Activated CD4-positive, alpha-beta T cell treated with anti-CD3 and anti-CD28 coated beads for 1 hour (primary cell): ENCODE measurements at places on chromosomes 12 and 14.

DNA sequence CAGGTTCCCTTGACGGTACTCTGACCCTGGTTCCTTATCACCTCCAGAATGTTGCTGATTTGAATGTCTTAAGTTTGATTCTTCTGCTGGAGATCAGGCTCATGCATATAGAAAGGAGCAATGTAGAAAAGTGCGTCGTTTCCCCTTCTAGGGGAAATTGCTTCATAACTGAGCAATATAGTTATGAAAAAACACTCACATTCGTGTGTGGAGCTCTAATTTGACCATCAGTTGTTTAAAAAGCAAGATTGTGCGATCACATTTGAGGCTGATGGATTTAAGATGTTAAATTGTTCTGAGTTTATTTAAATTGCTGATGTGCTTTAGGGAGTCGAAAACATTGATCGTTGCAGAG, 19.2 kb downstream of the PELI2 start:
- no peak for DNase-seq

DNA sequence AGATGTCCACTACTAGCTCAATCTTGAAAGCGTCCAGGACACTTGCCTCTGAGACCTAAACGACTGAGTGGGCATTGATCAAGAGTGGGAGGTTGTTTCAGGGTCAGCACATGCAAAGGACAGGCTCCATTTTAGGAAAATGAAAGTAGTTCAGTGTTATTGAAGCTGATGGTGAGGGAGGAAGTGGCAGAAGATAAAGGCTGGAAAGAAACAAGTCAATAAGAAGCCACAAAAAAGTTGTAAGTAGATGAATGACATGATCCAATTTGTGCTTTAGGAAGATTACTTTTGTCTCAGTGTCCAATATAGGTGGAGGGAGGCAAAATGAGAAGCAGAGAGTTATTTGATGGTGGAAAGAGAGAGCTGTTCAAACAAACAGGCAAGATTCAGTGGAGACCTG, 22.0 kb downstream of the GPR65 start:
- DNase-seq = no peak

DNA sequence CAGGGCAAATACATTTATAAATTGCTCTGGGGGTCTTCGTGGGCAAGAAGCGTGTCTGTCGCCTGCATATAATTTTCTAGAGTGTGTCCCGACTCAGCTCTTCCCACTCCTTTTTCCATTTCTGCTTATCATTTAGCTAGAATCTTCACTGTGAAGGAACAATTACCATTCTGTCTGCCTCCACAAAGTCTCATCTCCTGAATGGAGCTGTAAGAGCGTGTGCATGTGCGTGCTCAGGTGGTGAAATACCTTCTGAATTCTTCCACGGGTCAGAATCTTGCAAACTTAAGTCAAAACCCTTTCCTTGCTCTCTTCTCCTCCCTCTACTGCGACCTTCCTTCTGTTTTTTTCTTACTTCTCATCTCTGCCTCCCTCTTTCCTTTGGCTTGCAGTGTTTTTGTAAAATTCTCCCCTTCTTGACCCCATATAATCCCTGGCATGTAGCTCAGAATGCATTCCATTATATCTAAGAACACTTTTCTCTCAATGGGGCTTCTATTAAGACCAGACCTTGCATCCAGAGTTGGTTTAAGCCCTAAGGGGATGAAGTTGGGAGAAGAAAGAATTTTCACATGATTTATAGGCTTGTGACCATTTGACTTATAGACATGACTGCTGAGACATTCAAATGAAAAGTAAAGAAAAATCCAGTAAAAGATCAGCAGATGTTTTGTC, 25.0 kb upstream of the GSG1 start:
- no peak for DNase-seq

- DNase-seq = no peak
These were observed 5.9 kb downstream of the LRRC9 start for GRCh38 chr14:59925797-59926196.

DNA sequence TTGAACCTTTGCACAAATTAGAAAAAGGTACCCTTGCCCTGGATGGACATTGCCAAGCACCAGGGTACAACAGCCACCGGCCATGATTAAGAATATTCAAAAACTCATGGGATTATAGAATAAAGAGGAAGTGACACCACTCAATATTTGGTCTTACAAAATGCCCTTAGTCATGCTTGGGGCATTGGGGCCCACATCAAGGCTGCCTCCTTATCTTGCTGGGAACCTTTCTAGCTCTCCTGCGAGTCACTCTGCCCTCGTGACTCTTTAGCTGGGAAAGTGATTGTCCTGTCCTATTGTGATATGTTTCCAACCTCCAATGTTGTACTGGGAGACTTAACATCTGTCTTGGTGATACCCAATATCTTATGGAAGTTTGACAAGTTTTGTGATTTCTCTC, 57.8 kb downstream of the GTF2A1 start:
- DNase-seq = no peak

- no peak for DNase-seq
These were observed 99.8 kb upstream of the RESF1 start for GRCh38 chr12:31859232-31859977.

GRCh38 chr14:35068238-35069012, 22.4 kb downstream of the FAM177A1 start:
- no peak for DNase-seq

DNA sequence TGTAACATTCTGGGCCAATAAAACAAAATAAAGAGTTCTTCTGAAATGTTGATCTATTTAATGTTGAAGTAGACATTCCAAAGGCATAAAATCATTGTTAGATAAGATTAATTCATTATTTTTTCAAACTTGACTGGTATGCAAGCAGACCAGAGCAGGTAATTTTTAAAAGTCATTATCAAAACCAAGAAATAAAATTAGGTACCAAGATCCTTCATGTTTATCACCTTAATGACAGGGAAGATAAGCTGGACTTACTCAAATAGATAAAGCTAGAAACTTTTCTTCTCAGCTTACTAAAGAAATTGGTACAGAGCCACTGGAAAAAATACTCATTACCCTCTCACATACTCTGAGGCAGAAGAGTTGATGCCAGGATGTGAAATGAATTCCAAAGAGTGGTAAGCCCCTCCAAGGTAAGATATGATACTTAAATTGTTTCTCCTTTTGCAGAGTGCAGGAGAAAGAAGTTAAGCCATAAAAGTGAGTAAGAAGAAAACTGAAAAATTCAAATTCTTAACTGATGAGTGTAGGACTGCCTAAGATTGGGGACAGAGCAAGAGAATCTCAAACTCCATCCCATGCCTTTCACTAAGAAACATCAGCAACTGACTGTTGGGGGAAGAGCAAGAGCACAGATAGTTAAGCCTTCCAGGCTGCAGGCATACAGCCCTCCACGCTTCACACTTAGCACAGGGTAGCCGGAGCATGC, 111.9 kb downstream of the SLC41A2 start:
- no peak for DNase-seq

- no peak for DNase-seq
These were observed 45.5 kb downstream of the STXBP6 start for GRCh38 chr14:25004389-25004809.

GRCh38 chr14:69392481-69392880, 5.6 kb downstream of the ERH start:
- no peak for DNase-seq

- DNase-seq = no peak
These were observed 47.6 kb downstream of the EML1 start for GRCh38 chr14:99840774-99841305.

DNA sequence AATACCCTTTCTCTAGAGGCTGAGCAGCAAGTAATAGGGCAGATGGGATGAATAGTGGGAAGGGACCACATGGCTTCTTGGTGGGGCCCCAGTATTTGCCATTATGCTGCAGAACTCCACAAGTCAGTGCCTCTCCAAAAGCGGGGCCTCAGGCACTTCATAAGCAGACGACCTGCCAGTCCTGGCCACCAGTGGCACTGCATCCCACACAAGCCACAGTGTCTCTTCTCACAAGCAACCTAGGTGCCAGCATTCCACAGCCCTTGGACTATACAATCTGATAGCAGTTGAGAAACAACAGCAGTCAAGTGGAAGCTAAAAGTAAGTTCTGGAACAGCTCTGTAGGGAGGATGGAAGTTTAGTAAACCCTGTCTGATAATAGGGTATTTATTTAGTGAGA, 4.2 kb upstream of the SLC8A3 start:
- no peak for DNase-seq

GRCh38 chr14:92687681-92688433, 60.6 kb downstream of the LGMN start:
- no peak for DNase-seq

DNA sequence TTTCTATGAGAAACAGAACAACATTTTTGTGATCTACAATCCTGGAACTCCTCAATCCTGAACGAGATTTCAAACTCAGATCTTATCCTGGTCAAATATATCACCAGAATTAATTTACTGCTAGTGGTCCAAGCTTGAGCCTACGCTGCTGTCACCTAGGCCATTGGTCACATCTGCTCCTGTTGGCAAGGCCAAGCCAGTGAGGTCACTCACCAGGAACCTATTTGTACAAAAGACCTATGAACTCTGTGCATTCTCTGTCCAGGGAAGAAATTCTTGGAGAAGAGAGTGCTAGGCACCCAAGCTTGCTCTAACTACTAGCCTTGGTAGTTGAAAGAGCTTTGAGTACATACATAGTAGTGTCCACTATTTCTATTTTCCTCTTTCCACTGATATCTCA, 106.1 kb downstream of the SLC15A5 start:
- DNase-seq = no peak

DNA sequence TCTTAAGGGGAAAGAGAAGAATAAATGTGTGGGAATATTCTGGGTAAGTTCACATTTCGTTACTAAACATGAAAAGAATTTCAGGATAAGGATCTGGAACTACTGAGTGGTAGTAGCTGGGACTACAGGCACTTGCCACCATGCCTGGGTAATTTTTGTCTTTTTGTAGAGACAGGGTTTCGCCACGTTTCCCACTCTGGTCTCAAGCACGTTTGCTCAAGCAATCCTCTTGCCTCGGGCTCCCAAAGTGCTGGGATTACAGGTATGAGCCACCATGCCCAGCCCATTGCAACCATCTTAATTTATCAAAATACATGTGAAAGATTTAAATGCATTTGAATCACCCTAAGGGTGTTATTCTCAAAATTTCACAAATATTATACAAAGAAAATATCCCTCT, 26.4 kb downstream of the ITPR2 start:
- no peak for DNase-seq

DNA sequence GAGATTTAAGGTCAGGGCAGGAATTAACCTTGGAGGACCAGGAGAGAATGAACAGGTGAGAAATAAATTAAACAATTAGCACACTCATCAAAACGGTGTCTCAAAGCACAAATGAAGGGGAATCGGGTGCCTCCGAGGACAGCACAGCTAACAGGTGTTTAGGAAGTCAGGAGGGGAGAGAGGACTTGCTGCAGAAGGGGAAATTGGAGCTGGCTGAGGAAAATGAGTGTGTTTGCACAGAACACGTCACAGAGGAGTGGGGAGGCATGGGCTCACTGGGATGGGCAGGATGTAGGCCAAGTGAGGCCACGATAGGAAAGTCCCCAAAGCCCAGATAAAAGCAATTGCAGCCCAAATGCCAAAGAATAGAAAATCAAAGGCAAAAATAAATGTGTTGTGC, 121.7 kb downstream of the ZNF664 start:
- DNase-seq = no peak

- DNase-seq = peak; percentile 92
These were observed at the start of gene CFAP251 for GRCh38 chr12:121917950-121918678. TSS of gene CFAP251 (plus strand) at chr12:121918592. CDS start at chr12:121921306, 2,714 bp downstream.

DNA sequence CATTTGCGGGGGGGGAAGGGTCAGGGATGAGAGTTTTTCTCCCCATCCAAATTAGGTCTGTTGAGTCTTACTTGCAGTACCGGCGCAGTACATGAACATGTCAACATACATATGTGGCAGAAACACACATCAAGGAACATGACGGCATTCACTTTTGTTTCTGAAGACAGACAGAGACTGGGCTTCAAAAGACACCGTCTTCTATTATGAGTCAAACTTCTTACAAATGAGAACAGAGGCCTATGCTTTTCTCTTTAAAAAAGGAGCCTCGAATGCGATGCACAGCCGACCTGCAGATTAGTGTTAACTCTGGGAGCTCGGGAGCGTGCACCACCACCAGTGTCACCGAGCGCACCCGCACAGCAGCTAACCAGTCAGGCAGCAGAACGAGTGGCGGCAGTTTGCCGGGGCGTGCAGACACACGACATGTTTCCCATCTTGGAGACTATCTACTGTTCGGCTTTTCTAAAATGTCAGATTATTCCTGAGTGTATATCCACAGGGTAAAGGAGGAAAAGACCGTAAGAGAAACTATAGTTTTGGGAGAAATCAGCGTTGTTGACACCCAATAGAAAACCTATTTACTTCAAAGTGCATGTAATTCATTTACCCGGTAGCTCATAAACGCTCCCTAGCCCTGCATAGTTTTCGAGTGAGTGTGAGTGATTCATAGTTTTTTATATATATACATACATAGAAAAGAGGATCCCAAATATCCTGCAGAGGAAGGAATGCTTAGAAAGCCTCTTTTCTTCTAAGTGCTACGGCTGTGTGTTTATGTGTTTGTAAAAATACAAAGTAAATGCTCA, 33.0 kb downstream of the UBR7 start:
- DNase-seq = no peak

- DNase-seq = no peak
These were observed 64.5 kb downstream of the CAND1 start for GRCh38 chr12:67333649-67334048.

DNA sequence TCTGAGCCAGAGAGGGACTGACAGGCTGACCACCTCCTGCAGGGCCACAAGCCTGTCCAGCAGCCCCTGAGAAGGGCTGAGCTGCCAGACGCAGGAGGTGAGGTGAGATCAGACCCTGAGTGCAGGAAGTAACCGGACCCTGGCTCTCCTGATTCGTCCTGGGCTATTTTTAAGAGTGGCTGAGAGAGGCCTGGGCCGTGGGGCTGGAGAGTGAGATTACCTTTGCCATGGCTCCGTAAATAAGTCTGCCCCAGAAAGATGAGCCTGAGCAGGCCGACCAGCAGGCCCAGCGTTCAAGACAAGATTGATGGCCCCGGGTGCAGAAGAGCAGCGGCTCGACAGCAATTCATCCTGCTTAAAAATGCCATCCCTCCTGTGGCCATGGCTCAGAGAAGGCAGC, 54.2 kb downstream of the SPTB start:
- no peak for DNase-seq

DNA sequence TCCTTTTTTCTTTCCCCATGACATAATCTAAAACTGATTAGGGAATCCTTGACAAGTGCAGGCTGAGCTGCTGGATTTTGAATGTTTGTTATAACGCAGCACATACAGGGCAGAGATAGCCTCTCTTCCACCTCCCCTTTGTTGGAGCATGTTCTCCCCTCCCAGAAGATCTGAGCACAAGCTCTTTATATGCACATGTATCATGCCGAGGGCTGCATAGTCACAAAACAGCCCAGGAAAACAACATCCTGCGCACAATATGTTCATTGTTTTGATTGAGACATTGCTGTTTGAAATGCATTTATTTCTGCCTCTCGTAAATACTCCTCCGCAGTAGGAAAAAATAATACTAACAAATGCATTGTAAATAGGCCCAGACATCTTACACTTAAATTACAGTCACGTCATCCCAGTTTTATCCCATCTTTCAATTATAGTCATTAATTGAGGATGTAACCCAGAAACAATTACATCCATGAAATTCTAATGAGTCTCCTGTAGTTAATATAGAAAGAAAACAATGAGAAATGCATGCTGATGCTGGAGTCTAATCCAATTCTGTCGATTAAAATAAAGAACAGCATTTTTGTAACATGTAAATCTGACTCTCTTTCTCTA, 401.8 kb downstream of the BTG1 start:
- DNase-seq = no peak
